Panc1 (cell line): ENCODE measurements at places on chromosomes 1 and 21. TPM values are rescaled to one million over a fixed set of nuclear protein-coding genes. Genes with fewer than 3 reads are reported as not detected.

Gene PALMD
- 0.05 TPM for total RNA-seq

Gene GRIK3
- total RNA-seq: not detected

Gene ODF2L
- total RNA-seq: 88.2 TPM

Gene HEYL
- 2.3 TPM for total RNA-seq

Gene HMGCS2
- total RNA-seq: 0.33 TPM

Gene THEM5
- not detected for total RNA-seq

Gene FNDC10
- total RNA-seq: 16.2 TPM

Gene HES2
- total RNA-seq: 11.1 TPM

DNA sequence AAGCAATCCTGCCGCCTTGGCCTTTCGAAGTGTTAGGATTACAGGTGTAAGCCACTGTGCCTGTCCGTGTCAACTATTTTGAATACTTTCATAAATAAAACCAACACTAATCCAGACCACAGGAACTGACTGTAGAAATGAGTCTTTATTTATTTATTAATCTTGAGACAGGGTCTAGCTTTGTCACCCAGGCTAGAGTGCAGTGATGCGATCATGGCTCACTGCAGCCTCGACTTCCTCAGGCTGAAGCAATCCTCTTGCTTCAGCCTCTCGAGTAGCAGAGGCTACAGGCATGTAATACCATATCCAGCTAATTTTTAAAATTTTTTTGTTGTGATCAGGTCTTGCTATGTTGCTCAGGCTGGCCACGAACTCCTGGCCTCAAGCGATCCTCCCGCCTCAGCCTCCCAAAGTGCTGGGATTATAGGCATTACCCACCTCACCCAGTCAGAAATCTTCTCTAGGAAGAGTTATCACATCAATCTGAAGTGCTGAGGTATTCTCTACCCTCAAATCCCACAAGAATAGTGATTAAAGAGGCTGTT lies 21.7 kb upstream of the CPLANE2 start:
- DNase-seq: no peak
- H3K27me3 ChIP-seq: no peaks in the 10 kb centered on the region
- no peaks in the 10 kb centered on the region for H3K4me1 ChIP-seq
- no peak overlapping the region for H3K27ac ChIP-seq
- 0 out of 2 replicates have a peak, but pooled peaks cover 2% of the 10 kb centered on the region for H3K36me3 ChIP-seq

- H3K4me1 ChIP-seq: no peaks in the 10 kb centered on the region
- H3K27me3 ChIP-seq: no peaks in the 10 kb centered on the region; the same call in 1 of the 2 replicates
- no peak overlapping the region for H3K27ac ChIP-seq
- no peaks in the 10 kb centered on the region for H3K36me3 ChIP-seq
- DNase-seq: no peak
These were observed 440.9 kb downstream of the PRDM2 start for GRCh38 chr1:14140831-14141401.

GRCh38 chr1:36910886-36911540 lies 123.3 kb downstream of the GRIK3 start:
- H3K4me1 ChIP-seq: no peaks in the 10 kb centered on the region
- H3K27ac ChIP-seq: no peak overlapping the region
- peaks cover 2% of the 10 kb centered on the region for H3K27me3 ChIP-seq
- DNase-seq: no peak
- no peak overlapping the region for H3K4me3 ChIP-seq
- H3K36me3 ChIP-seq: no peaks in the 10 kb centered on the region

- H3K36me3 ChIP-seq: no peaks in the 10 kb centered on the region
- H3K27ac ChIP-seq: no peak overlapping the region
- H3K27me3 ChIP-seq: no peaks in the 10 kb centered on the region
These were observed 11.5 kb upstream of the S100A2 start for GRCh38 chr1:153577138-153577537.

- no peak overlapping the region for H3K4me3 ChIP-seq
- H3K36me3 ChIP-seq: no peaks in the 10 kb centered on the region
- DNase-seq: no peak
- H3K27ac ChIP-seq: peak overlapping the region; percentile 29; the same call in 1 of the 2 replicates
These were observed 141.3 kb downstream of the ZZZ3 start for GRCh38 chr1:77541162-77541545.

GRCh38 chr1:106254748-106255147 lies 801.7 kb upstream of the PRMT6 start:
- no peak overlapping the region for H3K4me3 ChIP-seq
- H3K36me3 ChIP-seq: no peaks in the 10 kb centered on the region
- DNase-seq: no peak

DNA sequence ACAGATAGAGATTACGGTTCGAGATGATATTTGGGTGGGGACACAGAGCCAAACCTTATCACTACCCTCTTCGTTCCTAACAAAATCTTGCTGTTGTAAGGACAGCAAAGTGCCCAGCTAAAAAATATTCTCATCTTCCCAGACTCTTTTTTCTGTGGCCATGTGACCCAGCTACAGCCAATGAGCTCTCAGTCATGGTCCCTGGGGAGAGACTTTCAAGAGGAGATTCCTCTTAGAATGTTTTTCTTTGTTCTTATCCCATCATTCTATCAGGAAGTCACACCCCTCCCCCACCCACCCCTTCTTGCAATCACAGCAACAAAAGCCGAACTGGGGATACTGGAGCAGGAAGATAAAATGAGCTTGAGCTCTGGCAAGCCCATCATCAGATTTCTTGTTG lies 247.1 kb downstream of the CHRM3 start:
- no peak for DNase-seq
- H3K27ac ChIP-seq: no peak overlapping the region

DNA sequence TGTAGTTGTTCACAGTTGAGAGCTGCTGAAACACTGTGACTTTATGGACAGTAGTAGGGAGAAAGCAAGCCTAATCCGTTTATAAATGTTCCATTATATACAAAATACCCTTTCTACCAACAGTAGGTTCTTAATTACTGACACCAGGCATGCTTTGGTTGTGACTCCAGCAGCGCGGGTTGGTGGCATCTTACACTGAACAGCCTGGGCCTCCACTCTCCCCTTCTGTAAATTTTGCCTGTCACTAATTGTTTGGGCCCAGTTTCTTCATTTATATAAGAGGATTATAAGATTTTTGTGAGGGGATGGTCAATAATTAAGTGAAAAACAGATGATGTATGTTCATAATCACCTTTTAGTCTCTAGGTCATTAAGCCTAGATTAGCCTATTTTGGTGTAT lies 58.2 kb downstream of the ITSN1 start:
- DNase-seq: no peak
- no peaks in the 10 kb centered on the region for H3K27me3 ChIP-seq
- no peaks in the 10 kb centered on the region for H3K36me3 ChIP-seq
- peaks cover 17% of the 10 kb centered on the region for H3K4me1 ChIP-seq

GRCh38 chr1:210523830-210524229 lies 195.1 kb downstream of the HHAT start:
- H3K4me3 ChIP-seq: no peak overlapping the region
- no peaks in the 10 kb centered on the region for H3K27me3 ChIP-seq
- H3K27ac ChIP-seq: no peak overlapping the region
- no peaks in the 10 kb centered on the region for H3K4me1 ChIP-seq
- H3K36me3 ChIP-seq: no peaks in the 10 kb centered on the region

DNA sequence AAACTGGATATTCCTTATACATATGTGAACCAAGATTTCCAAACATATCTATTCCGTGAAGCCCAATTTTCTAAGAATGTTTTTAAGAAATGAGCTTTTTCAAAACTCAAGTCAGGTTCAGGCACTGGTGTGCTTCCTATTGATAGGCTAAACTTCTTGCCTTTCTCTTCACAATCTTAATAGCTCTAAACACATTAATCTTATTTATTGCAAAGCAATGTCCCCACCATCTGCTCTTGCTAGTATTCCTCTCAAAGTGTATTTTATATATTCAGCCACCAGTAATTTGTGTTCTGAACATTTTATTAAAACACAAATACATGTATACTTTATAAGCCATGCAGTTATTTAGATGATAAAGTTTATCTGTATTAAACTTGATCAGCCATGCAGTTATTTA lies 11.5 kb downstream of the ZNF281 start:
- no peak overlapping the region for H3K4me3 ChIP-seq
- H3K4me1 ChIP-seq: peaks cover 23% of the 10 kb centered on the region
- no peak for DNase-seq
- no peaks in the 10 kb centered on the region for H3K27me3 ChIP-seq

DNA sequence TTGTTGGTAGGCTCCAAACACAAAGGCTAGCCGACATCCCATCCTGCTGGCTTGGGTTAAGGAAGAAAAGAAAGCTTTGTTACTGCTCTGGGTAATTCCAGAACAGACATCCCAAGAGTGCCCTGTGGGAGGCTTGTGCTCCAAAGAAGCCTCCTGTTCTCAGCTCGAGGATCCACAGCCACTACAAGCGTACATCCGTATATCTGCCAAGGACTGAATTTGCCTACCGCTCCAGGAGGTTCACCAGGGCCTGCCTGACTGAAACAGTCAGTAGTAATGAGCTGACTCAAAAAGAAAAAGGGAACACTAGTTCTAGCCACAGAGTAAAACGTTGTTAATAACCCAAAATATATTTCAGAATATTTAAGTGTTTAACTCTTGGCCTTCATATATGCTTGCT lies 24.8 kb upstream of the MUTYH start:
- no peaks in the 10 kb centered on the region; the same call in 1 of the 2 replicates for H3K4me1 ChIP-seq
- H3K4me3 ChIP-seq: no peak overlapping the region
- no peaks in the 10 kb centered on the region for H3K36me3 ChIP-seq
- no peak overlapping the region for H3K27ac ChIP-seq

- no peak overlapping the region for H3K27ac ChIP-seq
- no peak overlapping the region for H3K4me3 ChIP-seq
- peaks cover 6% of the 10 kb centered on the region for H3K27me3 ChIP-seq
These were observed 41.8 kb upstream of the LRRC52 start for GRCh38 chr1:165501970-165502348.

DNA sequence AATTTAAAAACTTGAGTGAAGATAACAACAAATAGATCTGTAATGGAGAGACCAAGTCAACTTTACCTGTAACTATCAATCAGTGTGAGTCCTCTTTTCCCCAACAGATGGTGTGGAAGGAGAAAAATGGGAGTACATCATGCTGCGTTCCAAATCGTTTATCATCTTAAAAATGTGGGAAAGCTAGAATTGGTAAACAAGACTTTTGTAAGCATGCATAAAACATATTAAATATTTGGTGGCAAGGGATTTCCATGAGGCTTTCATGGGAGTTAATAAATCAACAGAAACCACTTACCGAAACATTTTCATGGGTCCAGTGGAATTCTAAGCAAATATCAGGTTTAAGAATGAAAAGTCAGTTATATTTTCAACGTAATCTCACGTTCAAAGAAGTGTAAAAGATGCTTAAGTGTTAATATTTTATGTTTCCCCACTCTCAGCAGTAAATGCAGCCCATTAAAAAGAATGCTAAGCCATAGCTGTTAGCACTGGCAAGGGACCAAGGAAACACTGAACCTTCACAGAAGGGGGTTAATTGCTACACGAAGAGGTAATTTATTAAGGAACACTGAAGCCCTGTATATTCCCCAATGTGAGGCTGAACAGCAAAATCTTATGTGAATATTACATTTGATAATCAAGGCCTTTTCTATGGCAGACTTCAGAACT lies 117.0 kb downstream of the ZC3H11B start:
- no peak overlapping the region for H3K27ac ChIP-seq
- no peaks in the 10 kb centered on the region for H3K27me3 ChIP-seq
- no peaks in the 10 kb centered on the region for H3K36me3 ChIP-seq
- no peak overlapping the region for H3K4me3 ChIP-seq
- H3K4me1 ChIP-seq: no peaks in the 10 kb centered on the region

- no peak for DNase-seq
- H3K27me3 ChIP-seq: no peaks in the 10 kb centered on the region
- H3K36me3 ChIP-seq: no peaks in the 10 kb centered on the region
- H3K4me1 ChIP-seq: peaks cover 13% of the 10 kb centered on the region
- no peak overlapping the region for H3K4me3 ChIP-seq
These were observed 3.1 kb upstream of the JAK1 start for GRCh38 chr1:64969305-64970046.

DNA sequence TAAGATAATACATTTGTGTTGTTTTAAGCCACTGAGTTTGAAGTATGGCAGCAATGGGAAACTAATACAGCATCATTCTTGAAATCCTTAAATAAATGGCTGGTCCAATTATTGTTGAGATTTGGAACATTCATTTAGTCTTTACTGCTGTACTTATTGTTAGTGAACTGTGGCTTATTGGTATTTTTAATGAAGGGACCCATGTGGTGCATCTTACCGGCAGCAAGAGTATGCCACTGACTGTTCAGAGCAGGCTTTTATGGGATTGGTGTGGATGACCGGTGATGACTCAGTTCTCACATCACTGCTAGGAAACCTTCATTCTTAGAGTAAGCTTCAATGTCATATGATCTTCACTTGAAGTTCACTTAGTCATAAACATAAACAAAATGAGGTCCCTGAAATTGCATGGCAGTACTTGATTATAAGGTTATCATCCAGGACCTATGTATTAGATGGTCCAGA lies 31.5 kb downstream of the PRKAA2 start:
- H3K36me3 ChIP-seq: no peaks in the 10 kb centered on the region; the same call in 1 of the 2 replicates
- H3K4me1 ChIP-seq: peaks cover 10% of the 10 kb centered on the region; the same call in 1 of the 2 replicates
- peak; percentile 91 for DNase-seq
- H3K27me3 ChIP-seq: no peaks in the 10 kb centered on the region
- H3K27ac ChIP-seq: peak overlapping the region; percentile 26; the same call in 1 of the 2 replicates

GRCh38 chr1:67211589-67212563 lies 45.6 kb downstream of the IL23R start:
- H3K27ac ChIP-seq: no peak overlapping the region
- DNase-seq: no peak
- no peaks in the 10 kb centered on the region for H3K36me3 ChIP-seq
- H3K4me3 ChIP-seq: no peak overlapping the region
- H3K4me1 ChIP-seq: no peaks in the 10 kb centered on the region

DNA sequence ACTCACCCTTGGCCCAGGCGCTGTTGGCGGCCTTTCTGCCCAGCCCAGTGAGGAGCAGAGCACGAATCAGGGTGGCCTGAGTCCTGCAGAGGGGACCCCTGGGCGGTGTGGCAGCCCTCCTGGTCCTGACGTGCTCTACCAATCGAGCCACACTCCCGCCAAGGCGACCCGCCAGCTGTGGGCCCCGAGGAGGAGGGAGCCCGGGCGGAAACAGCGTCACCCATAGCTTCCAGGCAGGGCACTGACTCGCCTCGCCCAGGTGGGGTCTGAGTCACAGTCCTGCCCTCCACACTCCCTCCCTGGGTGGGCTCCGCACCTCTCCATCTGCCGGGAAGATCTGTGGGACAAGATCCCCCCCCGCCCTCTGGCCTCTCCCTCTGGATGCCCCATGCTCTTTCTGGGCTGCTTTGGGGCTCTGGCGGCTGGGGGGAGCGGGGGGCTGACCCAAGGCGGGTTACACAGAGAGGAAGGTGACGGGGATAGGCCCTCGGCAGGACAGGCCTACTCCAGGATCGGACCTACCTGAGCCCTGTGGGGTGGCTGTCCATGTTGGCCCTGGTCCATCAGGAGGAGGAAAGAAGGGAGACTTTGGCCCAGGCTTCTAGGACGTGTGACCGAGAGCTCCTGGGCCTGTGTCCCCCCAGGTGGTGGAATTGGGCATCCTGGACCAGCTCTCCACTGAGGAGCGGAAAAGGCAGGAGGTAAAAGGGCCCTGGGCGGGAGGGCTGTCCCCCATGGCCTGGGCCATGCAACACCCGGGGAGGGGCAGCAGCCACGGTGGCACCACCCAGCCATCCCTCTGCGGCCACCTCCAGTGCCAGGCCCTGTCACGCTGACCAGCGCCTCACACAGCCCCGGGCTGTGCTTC lies 14.0 kb downstream of the ARHGEF16 start:
- H3K36me3 ChIP-seq: no peaks in the 10 kb centered on the region
- H3K27me3 ChIP-seq: no peaks in the 10 kb centered on the region
- H3K4me1 ChIP-seq: peaks cover 11% of the 10 kb centered on the region
- H3K27ac ChIP-seq: no peak overlapping the region
